AML-193 (cell line): ENCODE measurements at places on chromosomes 12 and 14.
A peak's percentile ranks its signal among the peaks of the same experiment; 100 is the strongest.

DNA sequence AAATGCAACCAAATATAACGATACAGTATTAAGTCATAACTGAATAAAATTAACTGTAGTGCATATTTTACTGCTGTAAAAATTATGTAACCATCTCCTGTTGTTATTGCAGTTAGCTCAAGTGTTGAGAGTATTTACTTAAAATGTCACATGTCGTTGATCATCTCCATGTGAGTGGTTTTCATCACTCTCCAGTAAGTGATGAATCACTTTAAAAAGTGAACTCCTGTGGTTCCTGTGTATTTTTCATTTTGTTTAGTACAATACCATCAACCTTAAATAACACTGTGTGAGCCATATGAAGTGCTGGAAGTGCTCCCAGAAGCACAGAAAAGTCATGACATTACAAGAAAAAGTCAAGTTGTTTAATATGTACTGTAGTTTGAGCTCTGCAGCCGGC is 104.7 kb upstream of the SLCO1B1 start:
- DNase-seq = no peak

DNA sequence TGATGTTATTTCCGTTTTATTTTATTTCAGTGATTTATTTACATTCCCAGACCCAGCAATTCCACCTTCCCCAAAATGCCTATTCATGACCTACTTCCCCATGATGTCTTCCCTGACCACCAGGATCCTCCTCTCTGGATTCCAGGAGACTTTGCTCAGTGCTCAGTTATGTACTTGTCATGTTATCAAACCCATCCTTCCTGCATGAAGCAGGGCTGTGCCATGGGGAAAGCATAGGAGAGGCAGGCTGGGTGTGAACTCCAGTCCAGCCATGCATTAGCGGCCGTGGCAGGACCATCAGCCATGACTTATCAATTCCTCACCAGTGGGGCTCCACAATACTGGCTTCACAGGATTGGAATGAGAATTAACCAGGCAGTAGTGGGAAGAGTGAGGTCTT is 57.8 kb downstream of the B4GALNT3 start:
- DNase-seq = no peak

DNA sequence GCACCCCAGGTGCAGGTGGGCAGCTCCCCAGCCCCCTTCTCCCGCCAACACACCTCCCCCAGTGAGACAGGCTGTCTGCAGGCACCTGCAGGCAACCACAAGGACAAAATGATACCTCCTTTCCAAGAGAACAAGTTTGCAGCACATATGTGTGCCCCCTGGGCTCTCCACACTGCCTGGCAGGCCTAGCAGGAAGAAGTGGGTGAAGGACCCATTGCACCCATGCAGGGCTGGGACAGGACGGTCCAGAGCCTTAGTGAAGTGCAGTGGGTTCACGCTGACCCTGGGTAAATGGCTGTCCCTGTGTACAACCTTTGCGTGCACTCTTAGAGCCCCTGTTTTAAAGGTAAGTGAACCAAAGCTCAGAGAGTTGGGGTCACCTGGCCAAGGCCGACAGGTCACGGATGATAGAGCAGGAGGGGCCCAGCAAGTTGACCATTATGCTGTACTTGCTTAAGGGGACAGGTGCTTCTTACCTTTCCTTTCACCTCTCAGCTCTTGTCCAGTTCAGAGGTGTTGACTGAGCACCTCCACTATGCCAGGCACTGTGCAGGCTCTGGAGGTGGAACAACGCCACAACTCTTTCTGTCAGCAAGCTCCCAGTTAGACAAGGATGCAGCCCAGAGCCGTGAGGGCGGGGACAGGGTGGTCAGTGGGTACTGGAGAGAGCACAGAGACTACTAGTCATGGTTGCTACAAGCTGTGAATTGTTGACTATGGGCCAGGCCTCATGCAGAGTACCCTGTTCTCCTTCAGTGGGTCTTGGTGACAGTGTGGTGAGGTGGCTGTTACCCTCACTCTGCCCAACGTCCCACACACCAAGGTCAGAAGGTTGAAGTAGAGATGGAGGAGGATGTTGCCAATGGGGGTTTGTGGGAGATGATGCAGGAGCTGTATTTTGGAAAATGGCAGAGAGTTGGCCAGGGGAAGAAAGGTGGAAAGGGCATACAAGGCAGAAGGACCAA is 125.9 kb downstream of the PAPOLA start:
- DNase-seq = no peak

- DNase-seq = no peak
Observed at GRCh38 chr12:109678719-109679118, 34.9 kb upstream of the FAM222A start.

DNA sequence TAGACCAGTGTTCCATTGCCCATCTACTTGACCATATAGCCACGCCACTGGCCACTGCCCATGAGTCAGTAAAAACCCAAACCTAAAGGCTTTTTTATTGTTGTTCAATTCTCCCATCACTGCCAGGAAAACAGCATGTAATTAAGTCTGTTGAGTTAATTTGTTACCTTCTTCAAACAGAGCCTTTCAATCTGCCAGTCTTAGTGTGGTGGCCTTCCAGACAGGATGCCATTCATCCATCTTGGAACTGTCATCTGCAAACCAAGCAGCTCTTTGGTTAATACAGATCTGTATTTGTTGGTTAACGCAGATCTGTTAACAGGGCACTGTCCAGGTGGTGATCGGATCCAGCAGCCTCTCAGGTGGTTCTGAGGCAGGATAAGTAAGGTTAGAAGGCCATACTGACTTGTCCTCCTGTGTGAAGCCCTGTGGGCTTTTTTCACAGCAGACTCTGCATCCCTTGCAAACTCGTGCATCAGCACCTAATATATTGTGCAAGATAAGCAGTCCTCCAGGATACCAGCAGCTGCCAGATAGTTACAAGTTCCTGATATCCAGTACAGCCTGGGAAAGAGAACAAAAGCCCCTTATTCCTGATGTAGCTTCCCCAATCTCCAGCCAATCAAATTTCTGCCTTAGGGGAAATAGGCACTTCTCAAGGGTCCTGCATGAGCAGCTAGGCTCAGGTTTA is 59.1 kb upstream of the DHRS4 start:
- no peak for DNase-seq

GRCh38 chr14:76955575-76956315 is 72.8 kb downstream of the IRF2BPL start:
- DNase-seq = peak; percentile 81

GRCh38 chr12:65949009-65949623 is 124.8 kb downstream of the HMGA2 start:
- no peak for DNase-seq

DNA sequence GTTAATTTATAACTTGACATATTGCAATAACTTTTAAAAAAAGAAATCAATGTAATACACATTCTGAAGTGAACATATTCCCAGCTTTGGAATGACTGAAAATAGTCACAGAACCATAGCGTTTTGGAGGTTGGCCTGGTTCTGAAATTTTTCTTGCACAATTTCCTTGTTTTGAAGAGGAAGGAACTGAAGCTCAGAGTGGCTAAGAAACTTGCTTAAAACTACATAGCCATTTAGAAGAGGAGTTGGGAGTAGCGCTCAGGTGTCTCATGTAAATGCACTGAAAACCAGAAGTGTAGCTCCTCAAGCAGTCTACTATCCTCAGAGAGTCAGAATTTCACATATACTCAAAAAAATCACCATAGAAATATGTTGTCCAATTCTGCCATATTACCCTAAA is 41.2 kb downstream of the SLC38A1 start:
- DNase-seq = peak; percentile 38

DNA sequence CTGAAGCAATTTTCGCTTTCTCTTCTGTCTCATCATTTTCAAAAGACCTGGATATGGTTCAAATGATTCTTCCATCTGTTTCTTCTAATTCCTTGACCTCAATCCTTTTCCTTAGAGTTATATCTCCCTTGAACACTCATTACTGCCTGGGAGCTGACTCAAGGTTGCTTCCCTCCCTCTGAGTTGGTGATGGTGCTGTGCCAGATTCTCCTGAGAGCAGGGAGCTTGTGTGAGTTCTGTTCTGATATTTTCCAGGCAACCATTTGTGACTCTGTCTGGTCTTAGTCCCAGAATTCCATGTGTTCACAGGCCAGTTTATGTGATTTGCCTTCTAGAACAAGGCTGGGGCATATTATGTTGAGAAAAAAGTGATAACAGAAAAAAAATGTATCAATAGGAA is 505.1 kb upstream of the SYT1 start:
- DNase-seq = no peak

- peak; percentile 42 for DNase-seq
Observed at GRCh38 chr12:42130672-42131402, 13.8 kb downstream of the GXYLT1 start.

DNA sequence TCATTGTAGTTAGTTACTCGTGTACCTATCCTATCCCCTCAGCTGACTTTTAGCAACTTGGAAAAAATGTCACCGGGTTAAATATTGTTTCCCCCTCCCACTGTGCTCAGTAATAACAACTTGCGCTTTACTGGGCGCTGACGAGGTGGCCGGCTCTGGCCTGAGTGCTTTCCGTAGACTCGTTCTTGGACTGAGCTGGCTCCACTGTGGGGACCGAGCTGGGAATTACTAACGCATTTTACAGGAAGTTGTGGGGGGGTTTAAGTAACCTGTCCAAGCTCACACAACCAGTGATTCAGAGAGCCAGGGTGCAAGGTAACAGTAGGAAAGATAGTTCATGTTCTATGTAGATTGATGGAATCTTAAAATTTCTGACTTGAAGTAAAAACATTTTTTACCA is 82.5 kb upstream of the KICS2 start:
- DNase-seq = no peak

DNA sequence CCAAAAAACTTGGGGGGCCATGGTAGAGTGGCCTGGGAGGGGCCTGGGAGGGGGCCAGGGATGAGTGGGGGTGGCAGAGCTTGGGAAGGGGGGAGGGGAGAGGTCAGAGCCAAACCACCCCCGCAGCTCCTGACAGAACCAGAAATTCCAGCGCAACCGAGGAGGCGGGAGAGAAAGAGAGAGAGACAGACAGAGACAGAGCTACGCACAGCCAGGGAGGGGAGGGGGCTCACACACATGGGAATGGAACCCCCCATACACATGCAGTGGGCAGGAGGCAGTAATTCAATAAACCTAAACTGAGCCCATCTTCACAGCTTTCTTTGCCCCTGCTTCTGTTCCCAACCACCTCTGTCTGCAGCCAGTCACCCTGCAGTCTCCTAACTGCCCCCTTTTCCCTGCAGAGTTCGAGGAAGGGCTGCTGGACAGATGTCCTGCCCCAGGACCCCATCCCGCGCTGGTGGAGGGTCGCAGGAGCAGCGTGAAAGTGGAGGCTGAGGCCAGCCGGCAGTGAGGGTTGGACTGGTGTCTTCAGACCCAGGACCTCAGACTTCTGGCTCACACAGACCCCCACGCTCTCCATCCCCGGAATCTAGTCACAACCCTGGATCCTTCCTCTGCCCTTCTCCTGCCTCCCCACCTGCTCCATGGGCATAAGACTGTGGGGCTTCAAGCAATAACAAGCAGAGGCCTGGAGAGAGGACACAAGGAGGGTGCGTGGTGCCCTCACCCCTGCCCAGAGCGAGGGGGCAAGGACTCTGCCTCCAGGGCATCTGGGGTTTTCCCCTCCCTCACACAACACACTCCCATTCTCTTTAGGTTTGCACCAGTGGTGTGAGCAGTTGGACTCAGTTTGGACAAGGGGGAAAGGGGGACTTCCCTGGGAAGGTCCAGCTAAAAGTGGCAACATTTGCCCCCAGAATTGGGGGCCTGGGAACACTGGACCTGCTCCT is 5.6 kb downstream of the NAB2 start:
- no peak for DNase-seq

- DNase-seq = no peak
Observed at GRCh38 chr14:104433401-104434213, 146.0 kb upstream of the C14orf180 start.

GRCh38 chr12:59632408-59632807 is 36.6 kb downstream of the SLC16A7 start:
- no peak for DNase-seq

DNA sequence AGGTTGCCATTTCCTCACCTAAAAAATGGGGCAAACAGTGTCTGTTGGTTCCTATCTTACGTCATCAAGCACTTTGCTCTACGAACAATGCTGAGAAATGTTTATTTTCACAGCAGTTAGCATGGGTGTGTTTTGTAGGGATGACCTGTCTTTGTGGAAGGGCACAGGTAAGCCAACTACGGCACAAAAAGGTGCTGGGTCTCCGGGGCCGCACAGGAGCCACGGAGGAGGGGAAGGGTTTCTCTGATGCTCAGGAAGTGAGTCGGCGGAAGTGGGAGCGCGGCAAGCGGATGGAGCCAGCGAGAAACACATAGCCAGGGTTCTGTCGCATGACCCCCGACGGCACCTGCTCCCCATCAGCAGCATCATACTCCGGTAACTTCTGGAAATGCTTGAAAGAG is 65.6 kb upstream of the TCL1B start:
- DNase-seq = no peak

DNA sequence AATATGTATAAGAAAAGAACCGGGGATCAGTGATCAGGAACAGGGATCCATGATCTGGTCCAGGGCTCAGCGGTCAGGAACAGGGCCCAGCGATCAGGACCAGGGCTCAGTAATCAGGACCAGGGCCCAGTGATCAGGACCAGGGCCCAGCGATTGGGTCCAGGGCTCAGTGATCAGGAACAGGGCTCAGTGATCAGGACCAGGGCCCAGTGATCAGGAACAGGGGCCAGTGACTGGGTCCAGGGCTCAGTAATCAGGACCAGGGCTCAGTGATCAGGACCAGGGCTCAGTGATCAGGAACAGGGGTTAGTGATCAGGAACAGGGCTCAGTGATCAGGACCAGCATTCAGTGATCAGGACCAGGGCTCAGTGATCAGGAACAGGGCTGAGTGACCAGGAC is 56.3 kb downstream of the TMEM121 start:
- no peak for DNase-seq

DNA sequence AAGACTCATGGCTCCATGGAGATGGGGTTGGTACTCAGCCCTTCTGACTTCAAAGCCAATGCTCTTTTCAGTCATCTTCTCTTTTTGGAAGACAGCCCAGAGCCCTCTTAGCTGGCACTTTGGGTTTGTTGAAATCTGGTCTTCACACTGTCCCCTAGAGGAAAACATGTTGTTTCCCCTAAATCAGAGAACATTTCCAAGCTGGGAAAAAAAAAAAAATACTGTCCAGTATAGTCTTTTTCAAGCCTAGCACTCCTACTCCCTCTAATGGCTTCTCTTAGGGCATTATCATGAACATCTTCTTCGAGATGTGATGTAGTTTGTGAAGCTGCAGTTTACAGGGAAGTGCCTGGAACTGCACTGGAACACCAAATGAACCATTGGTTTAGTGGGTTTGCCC is 3.0 kb upstream of the ZC3H14 start:
- peak; percentile 8 for DNase-seq

- no peak for DNase-seq
Observed at GRCh38 chr12:104701301-104701700, 244.6 kb downstream of the CHST11 start.

DNA sequence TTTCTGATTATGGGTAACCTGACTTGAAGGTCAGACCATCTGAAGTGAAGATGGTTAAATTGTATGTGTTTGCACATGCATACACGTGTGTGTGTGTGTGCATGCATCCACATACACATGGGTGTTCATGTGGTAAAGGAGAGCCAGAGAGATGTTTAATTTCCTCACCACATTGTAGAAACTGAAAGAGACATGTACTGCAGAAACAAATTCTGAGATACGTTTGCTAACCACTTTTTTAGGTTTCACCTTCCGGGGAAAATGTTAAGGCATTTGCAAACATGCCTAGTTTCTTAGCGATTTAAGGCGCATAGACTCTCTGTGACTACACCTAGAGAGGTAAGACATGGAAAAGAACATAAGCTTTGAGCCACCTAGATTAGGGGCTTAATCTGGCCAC is 362.9 kb downstream of the RAD51B start:
- no peak for DNase-seq
